ENCODE measurements at places on chromosomes 3 and 15.

DNA sequence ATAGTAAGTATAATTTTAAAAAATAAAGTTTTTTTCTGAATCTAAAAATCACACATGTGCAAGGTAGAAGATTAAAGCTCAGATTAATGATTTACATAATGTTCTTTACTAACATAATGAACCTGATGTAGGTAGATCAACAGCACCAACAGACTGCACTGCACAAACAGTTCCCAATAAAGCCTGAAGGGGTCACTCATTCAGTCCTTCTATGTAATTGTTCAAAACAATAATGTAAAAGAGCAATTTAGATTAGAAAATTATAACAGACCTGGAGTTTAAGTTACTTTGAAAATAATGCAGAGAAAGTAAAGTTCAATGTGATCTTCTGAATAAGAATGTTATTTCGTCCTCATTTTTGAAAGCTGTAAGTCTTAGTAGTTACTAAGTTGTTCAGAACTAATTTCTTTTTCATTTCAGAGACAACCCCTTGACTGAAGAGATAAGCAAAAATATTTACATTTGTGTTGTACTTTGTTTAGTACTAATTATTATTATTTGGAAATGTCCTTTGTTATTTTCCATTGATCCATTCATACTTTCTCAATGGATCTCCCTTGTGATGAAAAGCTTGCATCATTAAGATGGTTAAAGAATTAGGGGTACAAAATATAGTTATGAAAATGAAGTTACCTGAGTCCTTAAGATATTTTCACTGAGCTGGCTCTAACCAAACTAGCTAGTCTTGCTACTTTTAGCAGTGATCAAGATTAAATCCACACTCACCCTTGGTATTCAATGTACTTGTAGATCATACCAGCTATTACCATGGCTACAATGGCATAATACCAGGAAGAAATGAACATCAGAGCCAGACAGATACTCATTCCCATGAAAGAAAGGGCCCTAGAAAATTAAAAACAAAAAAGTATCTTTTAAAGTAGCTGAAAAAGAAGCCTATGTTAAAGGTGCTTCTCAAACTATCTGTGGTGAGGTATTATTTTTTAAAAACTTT is 16.8 kb downstream of the EMC4 start:
- no peak for DNase-seq

DNA sequence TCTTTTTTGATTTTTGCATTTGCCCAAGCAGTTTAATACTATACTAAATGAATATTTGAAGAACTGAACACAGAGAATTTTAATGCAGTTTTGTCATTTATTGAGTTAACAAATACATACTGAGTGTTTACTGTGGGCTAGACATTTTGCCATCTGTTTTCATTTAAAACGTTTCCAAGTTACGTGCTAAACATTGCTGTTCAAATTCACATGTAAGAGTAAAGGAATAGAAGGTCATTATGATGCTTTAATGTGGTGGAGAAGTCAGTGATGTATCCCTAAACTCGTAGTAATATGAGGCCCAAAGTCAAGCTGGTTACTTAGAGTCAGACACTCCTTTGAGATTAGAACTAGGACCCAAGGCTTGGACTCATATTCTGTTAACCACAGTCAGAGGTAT is 49.4 kb downstream of the CRYBG3 start:
- DNase-seq = no peak

GRCh38 chr15:84143753-84144314 is 91.7 kb upstream of the GOLGA6L4 start:
- no peak for DNase-seq

DNA sequence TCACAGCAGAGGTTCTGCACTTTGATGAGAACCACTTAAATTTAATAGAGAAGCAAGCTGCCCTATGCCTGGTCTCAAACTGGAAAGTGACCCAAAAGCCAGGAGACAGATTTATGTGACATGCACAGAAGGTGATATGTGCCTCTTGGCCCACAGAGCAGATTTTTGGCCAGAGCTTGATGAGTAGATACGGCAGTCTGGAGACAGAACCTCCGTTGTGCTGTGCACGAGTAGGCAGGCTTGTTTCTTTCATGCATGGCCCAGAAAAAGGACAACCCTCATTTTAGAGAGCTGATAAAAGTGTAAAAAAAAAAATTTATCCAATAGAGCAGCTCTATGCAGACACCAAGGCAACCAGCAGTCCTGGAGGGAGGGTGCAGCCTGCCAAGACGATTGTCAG is 423.1 kb downstream of the CNTN6 start:
- DNase-seq = no peak

DNA sequence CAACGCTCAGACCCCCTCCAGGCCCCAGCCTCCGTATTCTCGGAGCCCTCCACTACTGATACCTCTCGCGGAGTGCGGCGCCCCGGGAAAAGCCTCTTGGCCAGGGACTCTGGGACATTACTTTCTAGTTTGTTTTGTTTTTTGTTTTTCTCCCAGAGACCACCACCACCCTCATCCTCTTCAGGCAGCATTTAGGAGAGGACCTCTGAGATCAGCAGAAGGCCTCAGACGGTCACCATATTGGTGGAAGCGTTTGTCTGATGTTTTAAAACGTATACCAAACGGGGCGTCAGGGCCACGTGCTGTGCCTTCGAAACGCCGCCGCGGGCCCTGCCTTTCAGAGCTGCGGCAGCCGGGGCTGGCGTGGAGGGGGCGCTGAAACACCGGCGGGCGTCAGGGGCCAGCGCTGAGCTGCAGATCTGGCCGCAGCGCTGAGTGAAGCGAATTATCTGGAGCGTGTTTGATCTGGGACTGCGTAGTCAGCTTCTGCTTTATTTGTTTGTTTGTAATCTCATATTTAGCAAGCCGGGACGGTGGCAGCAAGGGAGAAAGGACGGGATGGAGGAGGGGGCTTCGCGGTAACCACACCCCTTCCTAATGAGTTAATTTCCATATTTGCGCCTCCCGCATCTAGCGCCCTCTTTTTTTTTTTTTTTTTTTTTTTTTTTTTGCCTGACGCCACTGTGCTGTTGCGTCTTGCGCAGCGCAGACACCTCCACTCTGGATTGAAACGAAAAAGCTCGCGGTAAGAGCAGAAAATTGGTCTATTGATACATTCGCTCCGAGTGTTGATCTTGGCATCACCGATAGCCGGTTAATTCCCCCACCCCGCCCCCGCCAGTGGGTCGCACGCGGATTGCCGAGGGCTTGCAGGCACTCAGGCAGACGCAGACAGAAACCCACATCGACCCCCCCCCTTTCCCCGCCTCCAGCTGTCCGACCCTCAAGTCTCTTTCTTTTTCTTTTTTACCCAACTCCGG is 14.9 kb downstream of the SOX2 start:
- no peak for DNase-seq

DNA sequence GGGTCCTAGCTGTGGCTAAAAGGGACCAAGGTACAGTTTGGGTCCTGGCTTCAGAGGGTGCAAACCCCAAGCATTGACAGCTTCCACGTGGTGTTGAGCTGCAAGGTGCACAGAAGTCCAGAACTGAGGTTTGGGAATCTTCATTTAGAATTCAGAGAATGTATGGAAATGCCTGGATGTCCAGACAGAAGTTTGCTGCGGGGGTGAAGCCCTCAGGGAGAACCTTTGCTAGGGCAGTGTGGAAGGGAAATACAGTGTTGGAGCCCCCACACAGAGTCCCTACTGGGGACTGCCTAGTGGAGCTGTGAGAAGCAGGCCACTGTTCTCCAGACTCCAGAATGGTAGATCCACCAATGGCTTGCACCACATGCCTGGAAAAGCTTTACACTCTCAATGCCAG is 17.9 kb downstream of the RNF13 start:
- no peak for DNase-seq

- DNase-seq = no peak
These were observed 780 bp downstream of the RPL22L1 start for GRCh38 chr3:170869239-170869590.

GRCh38 chr15:87349181-87349580 is 907.4 kb downstream of the NTRK3 start:
- no peak for DNase-seq

- DNase-seq = no peak
These were observed 33.1 kb downstream of the CEP152 start for GRCh38 chr15:48777645-48778330.

- peak; percentile 70 for DNase-seq
These were observed 923 bp downstream of the SIAH2 start for GRCh38 chr3:150761831-150762661.

GRCh38 chr15:60831540-60831939 is 352.6 kb upstream of the ICE2 start:
- DNase-seq = no peak

DNA sequence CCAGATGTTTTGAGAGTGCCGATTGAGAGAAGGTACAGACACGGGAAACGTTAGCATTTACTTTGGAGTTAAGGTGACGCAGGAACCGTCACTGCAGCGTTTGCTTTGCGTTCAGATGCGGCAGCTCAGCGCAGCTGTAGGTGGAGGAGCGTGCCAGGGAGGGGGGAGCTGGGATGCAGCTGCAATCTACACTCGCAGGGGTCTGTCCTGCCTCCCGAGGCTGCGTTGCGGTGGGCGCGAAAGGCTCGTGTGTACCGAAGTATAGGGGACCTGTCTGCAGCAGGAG is 425 bp upstream of the FYTTD1 start:
- DNase-seq = no peak

GRCh38 chr15:72342385-72342784 is 22.4 kb upstream of the CELF6 start:
- no peak for DNase-seq

GRCh38 chr15:42201801-42202200 is 6.3 kb downstream of the VPS39 start:
- no peak for DNase-seq

- no peak for DNase-seq
These were observed 63.1 kb downstream of the FOXP1 start for GRCh38 chr3:71520161-71521020.

- DNase-seq = no peak
These were observed 151.2 kb downstream of the EBLN2 start for GRCh38 chr3:73212683-73213082.

DNA sequence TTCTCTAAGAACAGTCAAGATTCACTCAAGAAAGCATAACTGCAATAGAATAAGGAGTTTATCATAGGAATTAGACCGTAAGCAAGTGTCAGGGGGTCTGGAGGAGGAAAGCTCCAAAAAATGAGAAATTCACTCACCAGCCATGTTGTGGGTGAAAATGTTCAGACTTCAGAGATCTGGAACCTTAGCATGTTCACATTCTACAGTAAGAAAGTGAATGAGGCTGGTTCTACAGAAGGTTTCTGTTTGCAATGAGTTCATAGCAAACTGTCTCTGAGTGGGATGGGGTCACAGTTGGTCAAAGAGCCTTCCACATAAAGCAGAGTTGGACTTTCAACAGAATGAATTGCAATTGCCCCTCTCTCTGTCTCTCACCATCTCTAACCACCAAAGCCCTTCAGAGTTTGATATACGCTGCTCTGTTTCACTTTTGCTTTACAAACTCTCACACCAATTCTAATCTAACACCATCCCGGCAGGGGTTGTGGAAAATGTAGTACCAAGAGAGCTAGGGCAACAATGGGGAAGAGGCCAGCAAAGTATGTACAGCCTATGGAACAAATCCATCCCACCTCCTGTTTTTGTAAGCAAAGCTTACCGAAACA is 581.8 kb upstream of the UBE2E2 start:
- no peak for DNase-seq

DNA sequence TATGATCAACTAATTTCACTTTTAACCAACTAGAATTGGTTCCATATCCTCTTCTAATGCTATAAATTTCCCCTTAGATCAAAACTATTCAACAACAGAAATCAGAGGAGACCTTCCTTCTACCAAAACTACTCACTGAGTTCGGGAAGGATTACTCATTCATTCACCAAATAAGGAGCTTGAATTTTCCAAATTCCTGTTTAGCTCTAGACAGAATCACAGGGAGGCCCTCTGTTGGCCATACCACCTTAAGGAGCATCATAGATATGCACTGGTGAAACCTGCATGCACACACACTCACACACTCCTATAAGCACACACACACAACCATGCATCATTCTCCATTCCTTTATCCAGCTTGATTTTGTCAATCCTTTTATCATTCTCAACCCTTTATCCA is 49.0 kb downstream of the SUCLG2 start:
- DNase-seq = no peak

GRCh38 chr3:185983495-185984141 is 45.8 kb upstream of the TRA2B start:
- DNase-seq = peak; percentile 73

DNA sequence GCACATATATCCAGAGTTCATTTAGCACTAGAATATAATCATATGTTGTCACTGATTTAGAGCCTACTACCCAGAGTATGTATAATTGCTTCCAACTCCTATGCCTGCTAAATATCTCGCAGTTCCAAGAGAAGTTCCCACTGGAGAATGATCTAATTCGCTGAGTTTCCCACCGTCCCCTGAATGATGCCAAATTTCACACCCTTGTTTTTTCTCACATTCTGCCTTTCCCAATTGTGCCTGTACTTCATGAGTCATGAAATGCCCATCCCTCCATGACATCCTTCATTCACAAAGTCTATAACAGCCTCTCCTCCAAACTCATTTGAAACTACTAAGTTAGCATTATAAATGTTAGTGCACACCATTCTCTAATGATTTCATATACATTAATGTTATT is 177.2 kb downstream of the CBLB start:
- peak; percentile 35 for DNase-seq

- no peak for DNase-seq
These were observed 19.5 kb downstream of the AVEN start for GRCh38 chr15:34019369-34019990.

DNA sequence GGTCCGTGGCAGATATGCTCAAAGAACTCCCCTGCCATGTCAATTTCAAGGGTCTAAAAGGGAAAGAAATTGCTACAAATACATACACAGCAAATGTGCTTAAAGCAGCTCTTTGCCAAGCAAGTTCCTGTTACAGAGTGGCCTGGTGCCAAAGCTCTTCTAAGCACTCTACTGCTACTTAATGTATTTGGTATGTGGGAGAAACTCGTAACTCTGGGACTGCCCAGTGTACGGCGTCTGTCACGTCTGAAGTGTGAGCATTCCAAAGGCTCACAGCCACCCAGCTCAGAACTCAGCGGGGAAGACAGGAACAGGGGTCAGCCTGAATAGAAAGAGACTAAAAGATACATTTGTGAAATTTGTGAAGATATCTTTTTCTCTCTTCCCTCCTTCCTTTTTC is 54.6 kb downstream of the RBMS3 start:
- peak; percentile 96 for DNase-seq

Measured in right hindlimb (tissue), 1 donor.